Amniotic epithelial cell (primary cell): ENCODE measurements at places on chromosomes 12 and 14.

- DNase-seq, result no peak
Measured at GRCh38 chr14:102279282-102279681, 25.7 kb downstream of the MOK start.

DNA sequence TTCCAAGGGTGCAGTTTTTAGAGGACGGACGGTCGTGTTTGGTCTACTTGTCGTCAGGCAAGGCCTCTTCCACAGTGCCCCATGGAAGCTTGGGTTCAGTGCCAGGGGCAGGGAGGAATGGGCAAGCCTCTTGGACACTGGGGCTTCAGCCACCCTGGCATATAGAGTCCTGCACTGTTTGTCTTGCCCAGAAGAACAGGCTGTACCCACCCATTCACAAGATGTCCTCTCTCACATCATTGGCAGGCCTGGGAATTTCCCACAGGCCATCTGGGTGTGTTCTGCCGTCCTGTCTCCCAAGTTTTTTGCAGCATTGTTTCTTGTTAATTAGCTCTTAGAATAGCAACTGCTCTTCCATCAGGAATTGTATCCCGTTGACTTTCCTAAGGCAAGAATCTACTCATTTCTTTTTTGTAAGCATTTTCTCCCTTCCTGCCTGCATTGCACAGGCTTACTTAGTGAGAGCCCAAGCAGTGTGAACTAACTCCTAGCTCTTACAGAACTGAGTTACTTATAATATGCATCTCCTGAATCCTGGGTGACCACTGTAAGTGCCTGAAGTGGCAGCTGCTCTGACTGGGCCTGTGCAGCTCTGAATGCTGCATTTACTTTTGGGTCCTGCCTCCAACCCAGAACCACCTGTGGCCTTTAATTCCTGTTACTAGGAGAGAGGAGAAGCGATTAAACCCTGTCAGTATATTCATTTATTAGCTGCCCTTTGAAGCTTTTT is 149.4 kb upstream of the HIF1A start:
- no peak for DNase-seq

DNA sequence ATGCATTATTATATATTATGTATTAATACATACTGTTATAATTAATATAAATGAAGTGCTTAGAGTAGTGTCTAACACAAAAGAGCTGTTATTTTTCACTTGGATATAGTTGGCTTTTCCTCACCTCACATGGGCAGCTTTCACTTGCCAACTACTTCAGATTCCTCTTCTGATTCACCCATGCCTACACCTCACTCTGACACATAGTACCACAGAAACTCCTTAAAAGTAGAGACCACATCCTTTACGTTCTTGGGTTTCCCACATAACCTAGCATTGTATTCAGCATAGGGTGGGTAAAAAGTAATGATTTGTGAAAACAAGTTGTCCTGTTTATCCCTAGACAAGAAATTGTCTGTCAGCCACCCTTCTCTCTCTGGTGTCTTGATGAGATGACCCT is 61.0 kb downstream of the DIO2 start:
- no peak for DNase-seq

DNA sequence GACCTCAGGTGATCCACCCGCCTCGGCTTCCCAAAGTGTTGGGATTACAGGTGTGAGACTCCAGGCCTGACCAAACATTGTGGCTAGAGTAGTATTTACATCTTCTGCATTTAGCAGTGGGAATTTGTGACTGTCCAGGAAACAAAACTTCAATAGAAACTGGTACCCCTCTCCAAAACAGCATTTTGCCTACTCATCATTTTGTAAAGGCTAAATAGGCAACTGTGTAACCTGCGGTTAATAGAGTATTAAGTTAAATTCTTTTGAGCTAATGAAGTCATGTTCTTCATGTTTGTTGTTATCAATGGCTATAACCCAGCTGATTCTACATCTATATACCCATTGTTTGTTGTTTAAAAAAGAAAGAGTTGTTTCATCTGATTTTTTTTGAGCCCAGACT is 8.1 kb downstream of the CMAS start:
- DNase-seq, result no peak

DNA sequence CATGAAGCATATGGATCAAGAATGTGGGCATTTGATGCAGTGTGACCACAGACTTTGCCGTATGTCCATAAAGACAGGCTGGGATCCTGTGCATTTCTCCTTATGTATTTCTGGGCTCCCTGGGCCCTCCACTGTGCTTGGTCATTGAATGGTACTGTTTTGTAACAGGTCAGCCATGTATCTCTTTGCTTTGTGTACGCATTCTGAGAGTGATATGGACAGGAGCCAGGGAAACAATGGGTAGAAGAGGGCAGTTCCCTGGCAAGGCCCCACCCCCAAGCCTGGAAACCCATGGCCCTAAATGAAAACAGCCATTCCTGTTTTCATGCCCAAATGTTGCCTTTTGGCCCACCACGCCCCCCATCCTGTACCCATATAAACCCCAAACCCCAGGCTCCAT is 15.2 kb upstream of the FBXO34 start:
- no peak for DNase-seq

DNA sequence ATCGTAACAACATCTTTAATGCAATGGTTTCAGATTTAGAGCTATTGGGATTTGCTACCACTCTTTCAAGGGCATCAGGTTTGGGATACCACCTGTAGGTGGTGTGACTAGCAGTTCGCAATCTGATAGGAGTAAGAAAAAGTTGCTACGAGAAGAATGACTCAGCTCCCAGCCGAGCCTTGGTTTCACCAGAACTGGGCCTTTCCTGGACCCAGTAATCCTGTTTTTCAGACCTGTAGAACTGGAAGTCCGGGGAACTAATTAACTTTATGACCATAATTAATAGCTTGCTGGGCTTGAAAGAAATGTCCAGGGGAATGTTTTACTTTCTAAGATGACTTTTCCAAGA is 770 bp downstream of the ABHD4 start:
- peak; percentile 70 for DNase-seq

DNA sequence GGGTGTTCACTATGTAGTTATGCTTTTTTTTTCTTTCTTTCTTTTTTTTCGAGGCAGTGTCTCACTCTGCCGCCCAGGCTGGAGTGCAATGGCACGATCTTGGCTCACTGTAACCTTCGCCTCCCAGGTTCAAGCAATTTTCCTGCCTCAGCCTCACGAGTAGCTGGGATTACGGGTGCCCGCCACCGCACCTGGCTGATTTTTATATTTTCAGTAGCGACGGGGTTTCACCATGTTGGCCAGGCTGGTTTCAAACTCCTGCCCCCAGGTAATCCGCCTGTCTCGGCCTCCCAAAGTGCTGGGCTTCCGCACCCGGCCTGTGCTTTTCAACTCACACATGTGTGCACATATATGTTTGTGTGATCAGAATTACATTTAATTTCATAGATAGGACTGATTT is 38.9 kb upstream of the AMN start:
- no peak for DNase-seq

GRCh38 chr14:101561145-101561896 is at the start of gene DIO3:
TSS of gene DIO3 (plus strand) at chr14:101561495.
- DNase-seq, result no peak

GRCh38 chr12:49903700-49904423 is at the start of gene FAIM2:
TSS of gene FAIM2 (minus strand) at chr12:49903900. CDS start at chr12:49903792, 108 bp downstream.
- DNase-seq, result peak; percentile 87

DNA sequence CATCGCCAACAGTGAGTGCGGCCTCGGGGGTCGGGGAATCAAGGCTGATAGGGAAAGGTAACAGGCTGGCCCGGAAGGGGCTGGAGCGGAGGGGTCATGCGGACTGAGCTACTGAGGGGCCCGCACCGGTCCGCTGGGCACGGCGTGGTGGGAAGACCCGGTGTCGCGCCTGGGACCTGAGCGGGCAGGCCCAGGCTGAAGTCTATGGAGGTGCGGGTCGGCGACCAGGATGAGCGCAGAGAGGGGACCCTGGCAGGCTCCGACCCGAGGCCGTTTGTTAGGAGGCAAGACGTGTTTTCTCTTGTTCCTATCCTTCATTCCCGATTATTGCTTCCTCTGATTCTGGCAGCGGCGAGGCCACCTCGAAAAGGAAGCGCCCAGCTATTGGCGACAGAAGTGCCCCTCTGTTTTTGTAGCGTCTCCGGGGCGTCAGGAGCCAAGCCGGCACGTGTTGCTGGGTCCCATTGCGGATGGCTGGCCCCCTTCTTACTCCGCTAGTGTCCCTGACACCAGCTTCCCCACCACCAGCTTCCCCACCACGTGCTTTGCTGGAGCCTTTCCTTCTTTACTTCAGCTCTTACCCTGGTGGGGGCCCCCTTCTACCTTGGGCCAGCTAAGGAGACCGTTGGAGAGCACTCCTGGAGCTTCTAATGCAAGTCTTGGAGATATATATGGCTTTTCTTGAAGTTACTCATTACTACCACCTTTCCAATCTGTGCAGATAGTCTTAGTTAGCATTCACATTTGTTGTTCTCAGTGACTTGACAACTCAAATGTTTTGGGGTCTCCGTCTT is 653 bp downstream of the PA2G4 start:
- no peak for DNase-seq

- no peak for DNase-seq
Measured at GRCh38 chr12:69660164-69660863, 38.8 kb downstream of the BEST3 start.

- DNase-seq, result no peak
Measured at GRCh38 chr12:19119440-19119839, 10.1 kb upstream of the PLEKHA5 start.

- DNase-seq, result no peak
Measured at GRCh38 chr14:97776890-97777558, 979.8 kb downstream of the VRK1 start.

GRCh38 chr14:21476523-21476924 is 235 bp downstream of the RAB2B start:
- DNase-seq, result no peak

GRCh38 chr12:113120670-113121370 is 14.7 kb downstream of the RASAL1 start:
- DNase-seq, result no peak

- no peak for DNase-seq
Measured at GRCh38 chr12:94460616-94460959, 921 bp upstream of the CEP83 start.

- DNase-seq, result no peak
Measured at GRCh38 chr14:54467280-54467679, 21.5 kb downstream of the GMFB start.

GRCh38 chr14:76329951-76330350 is 46.0 kb upstream of the ESRRB start:
- DNase-seq, result no peak

GRCh38 chr12:103422746-103423515 is 72.8 kb downstream of the C12orf42 start:
- no peak for DNase-seq

GRCh38 chr14:68730348-68730747 is 62.5 kb downstream of the ZFP36L1 start:
- DNase-seq, result no peak

- no peak for DNase-seq
Measured at GRCh38 chr14:105018414-105018813, 2.5 kb downstream of the CDCA4 start.
